ENCODE measurements at places on chromosomes 12 and 14.

DNA sequence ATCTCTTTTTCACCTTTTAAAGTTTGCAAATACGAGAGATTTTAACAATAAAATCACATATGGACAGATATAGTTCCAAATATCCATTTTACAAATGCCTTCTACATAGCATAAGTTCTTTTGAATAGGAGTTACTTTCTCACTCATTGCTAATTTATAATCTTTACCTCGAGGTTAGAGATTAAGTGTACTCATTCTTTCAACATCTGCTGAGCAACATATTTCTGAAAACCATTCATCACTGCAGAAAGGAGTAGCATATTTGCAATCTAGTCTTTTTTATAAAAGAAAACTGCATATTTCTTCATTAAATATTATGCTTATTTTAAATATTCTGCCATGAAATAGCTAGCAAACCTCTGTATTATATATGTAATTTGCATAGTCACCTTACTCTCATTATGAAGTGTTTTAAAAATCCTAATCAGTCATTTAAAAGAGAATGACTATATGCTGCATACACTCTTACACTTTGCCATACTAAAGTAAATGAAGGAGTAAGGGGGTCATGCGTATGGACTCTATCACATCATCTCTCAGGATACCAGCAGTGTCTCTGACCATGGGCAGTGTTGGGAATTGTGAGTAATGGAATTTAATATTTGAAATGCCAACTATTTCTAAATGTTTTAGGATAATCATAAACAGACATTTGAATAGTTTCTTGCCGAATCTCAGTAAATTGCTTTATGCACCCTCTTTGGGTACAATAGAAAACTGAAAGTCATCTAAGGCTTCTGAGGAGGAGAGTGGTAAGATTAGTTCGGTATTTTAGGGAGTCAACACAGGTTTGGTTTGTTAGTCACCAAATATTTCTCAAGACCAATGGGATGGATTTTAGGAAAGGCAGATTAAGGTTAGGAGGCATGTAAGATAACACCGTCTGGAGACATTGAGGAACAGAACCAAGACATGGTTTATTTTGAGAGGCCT, 524.8 kb upstream of the ATP2B1 start:
- DNase-seq = no peak

GRCh38 chr12:71760471-71760870, 5.8 kb downstream of the RAB21 start:
- DNase-seq = no peak

GRCh38 chr12:67468549-67469245, 179.8 kb upstream of the DYRK2 start:
- no peak for DNase-seq

DNA sequence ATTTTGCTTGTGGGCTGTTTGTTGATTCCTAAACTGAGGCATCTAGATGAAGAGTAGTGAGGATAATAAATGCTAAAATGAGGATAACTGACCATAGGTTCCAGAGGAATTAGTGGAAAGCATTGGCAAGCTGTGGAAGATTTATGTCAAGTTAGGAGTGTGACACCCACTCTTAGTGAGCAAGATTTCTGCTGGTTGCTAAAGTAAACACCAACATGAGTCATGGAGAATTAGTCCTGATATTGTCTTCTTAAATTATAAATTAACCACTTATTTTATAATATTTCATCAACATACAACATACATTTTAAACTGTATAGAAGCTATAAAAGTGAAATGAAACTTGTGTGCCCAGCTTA, 328.2 kb downstream of the RPL10L start:
- DNase-seq = no peak

- no peak for DNase-seq
These were observed 50.8 kb upstream of the AP4S1 start for GRCh38 chr14:30974628-30975027.

- DNase-seq = no peak
These were observed 16.2 kb upstream of the MYL2 start for GRCh38 chr12:110936367-110937103.

DNA sequence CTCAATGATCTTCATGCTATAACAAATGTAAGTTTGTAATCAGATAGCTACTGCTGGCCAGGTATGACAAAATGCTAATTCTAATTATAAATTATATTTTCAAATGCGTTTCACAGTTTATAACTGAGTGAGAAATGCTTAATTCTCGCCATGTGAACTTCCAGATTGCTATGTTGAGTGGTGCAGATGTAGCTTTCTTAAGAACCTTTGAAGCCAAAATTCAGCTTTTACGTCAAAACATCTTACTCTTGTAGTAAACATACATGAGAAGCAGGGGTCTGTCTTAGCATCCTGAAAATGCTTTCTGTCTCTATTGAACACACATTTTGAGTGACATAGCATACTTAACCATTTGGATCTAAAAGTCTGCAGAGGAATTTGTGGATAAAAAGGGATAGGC, 176.5 kb upstream of the PRICKLE1 start:
- no peak for DNase-seq

GRCh38 chr12:12744546-12745305, 27.6 kb downstream of the CDKN1B start:
- DNase-seq = no peak

- no peak for DNase-seq
These were observed 11.1 kb downstream of the PRKAB1 start for GRCh38 chr12:119679081-119679480.

DNA sequence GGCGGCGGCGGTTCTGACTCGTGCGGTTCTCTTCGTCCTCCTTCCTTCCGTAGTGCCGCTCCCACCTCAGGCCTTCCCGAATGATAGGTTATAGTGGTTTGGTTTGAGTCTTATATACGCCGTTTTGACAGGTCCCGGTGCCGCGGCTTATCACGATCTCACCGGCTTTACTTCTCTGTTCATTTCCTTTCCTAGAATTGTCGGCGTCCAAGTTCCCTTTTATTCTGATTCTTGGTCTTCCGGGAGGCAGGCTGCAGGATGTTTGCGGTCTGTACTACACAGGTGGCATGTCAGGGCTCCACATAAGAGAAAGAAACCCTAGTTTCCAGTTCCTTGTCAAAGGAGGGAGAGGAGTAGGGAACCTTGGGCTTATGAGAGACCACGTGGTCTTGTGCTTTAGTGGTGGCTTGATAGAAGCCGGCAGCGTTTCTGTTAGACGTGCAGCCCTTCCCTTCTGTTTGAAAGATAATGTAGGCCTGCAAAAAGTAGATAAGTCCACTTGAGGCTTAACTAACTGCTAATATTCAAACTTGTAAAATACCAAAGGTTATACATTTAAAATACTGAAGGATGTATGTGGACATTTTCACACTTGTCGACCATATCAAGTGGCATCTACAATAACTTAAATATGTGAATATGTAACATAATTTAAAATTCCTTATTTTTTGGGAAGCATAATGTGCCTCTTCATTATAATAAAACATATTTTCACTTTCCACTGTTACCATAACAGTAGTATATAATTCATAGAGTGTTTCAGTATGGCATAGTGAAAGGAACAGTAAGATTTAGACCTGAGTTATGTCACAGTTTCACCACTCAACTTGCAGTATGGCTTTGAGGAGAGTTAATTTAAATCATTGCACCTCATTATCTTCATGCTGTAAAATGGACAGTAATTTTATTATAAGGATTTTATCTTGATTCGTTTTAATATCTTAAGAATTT, 804 bp downstream of the USP15 start:
- DNase-seq = no peak

- DNase-seq = no peak
These were observed 324 bp downstream of the CALCOCO1 start for GRCh38 chr12:53726946-53727309.

DNA sequence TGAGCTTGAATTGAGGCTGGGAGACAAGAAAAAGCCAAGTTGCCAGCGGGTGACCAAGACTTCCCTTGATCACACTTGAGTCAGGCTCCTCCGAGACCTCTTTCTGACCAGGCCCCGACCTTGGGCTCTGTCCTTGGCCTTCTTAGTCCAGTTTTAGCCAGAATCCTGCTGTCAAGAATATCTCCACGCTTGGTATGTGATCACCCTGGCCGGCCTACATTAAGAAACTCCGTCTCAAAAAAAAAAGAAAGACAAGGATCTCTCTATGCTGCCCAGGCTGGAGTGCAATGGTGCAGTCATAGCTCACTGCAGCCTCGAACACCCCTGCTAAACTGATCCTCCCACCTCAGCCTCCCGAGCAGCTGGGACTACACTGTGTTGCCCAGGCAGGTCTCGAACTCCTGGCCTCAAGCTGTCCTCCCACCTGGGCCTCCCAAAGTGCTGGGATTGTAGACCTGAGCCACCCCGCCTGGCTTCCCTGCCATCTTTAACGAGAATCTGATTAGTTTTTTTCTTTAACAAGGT, 1.0 kb upstream of the ITPK1 start:
- no peak for DNase-seq

DNA sequence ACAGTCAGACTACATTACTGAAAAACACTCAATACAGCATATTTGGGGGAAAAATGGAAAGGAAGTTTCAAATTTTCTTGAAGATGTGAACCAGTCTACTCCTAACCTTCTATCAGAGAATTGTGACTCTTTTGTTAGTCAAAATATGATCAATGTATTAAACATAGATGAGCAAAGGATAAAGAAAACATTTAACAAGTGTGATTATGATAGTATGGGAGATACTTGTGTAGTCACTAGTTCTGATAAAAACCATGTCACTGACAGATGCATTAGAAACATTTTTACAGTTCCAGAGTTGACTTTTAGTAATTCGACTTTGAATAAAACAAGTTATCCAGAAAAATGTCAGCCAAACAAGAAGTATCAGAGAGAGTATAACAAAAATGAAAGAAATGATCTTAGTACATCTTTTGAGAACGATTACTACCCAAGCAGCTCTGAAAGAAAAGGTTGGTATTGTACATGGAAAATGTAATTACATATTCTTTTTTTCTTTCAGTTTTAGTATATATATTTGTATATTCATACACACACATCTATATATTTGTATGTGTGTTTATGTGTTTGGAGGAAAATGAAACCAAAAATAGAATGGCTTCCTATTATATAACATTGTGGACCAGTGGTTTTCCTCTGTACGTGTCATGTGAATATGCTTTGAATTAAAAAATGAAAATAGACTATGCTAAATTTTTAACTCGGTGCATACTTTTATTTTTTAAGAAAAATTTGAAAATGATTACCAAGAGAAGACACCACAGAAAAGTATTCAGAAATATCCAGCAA, 63.3 kb upstream of the ABCD2 start:
- no peak for DNase-seq

DNA sequence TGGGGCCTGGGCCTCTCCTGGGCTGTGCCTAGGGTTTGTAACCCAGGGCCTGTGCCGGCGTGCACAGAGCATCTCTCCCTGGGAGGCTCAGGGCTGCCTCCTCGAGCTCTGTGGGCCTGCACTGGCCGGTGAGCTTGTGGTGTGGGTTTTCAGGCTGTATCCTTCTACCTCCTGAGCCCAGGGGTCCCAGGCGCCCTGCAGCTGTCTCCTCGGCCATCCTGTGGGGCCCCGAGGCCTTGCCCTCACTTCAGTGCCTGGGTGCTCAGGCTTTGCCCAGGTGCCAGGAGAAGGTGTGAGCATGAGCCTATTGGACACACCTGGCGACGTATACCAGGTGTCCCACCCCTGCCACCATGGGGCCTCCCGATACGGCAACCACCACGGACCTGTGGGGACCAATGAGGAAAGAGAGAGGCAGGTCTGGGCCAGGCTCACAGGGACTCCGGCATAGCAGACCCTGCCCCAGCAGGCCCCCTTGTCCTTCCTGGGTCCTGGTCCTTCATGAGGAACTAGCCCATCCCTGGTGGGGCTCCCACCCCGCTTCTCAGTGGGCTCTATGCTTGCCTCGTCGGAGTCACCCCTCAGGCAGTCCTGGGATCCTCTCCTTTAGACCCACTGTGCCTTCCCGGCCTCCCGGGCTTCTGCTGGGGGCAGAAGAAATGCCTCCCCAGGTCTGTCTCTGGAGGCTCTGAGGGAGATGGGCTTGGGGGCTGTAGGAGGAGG, 400.2 kb downstream of the TMEM121 start:
- no peak for DNase-seq

DNA sequence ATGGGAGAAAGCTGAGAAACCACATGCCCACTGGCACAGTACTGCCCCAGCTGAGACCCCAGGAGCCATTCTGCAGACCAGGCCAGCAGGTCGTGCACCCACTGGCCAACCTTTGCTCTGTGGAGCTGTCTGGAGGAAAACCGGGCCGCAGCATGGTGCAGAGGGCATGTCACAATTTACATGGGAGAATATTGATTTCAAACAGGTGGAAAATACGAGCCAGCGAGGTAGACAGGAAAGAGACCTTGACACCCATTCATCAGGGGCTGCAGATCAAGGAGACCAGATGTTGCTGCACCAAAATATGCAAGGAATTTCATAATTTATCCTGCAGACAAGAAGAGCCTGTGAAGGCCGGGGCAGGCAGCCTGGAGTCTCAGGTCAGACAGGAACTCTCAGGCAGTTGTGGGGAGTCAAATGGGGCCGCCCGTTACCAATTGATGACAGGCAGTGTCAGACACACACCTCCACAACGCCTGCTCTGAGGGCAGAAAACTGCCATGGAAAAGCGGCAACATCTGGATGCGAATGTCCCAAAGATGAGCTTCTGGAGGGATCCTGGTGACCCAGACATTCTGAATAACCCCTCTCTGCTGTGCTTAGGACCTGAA, 74.6 kb upstream of the BCL11B start:
- DNase-seq = no peak

DNA sequence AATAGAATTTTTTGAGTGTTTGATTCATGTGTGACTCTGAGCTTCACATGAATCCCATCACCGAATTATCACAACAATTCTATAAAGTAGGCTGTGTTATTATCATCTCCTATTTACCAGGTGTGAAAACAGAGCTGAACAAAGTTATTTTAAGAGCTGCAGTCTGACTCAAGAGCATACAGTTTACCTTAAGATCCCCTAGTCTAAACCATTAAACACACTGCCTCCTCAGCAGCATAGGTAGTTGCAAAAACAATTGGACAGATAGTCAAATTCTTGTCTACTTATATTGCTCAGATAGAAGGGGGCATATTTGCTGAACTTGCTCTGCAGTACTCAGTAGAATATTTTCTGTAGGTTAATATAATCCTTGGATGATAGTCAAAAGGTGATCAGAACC, 219.8 kb upstream of the ATP2B1 start:
- no peak for DNase-seq

DNA sequence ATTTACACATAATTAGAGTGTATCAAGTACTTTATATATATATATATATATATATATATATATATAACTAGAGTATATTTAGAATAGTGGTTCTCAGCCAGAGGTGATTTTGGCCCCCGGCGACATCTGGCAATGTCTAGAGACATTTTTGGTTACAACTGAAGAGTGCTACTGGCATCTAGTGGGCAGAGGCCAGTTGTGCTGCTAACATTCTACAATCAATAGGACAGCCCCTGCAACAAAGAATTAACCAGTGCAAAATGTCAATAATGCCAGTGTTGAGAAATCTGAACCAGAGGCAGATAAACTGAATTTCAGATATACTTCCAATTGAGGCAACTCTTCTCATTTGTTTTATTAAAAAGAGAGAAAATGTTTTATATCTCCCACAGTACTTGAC, 8.9 kb downstream of the GTF2A1 start:
- no peak for DNase-seq

DNA sequence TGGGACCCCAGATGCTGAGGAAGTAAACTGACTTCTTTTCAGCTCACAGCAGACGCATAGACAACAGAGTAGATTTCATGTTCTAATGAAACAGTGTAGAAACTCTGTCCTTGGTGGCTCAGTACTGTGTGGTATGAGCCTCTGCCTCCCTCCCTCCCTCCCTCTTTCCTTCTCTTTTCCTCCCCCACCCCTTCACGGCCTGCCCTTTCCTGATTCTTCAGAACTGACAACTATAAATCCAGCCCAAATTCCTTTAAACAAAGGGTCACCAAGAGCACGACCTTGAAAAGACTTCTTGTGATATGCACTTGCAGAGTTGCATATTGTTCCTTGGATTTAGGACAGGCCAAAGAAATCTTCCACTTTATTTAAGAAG, 164.0 kb downstream of the ETV6 start:
- DNase-seq = no peak

- DNase-seq = peak; percentile 8
These were observed 3.9 kb upstream of the LRP1 start for GRCh38 chr12:57124261-57124877.

Data from NCI-H446 treated with DMSO at 0.1 percent for 48 hours (cell line).